Fibroblast of skin of abdomen (primary cell): ENCODE measurements at places on chromosomes 3 and 15.

GRCh38 chr3:182486463-182486862, 306.8 kb upstream of the ATP11B start:
- DNase-seq, result no peak

- peak; percentile 87 for DNase-seq
These were observed 342.8 kb downstream of the TUSC7 start for GRCh38 chr3:117052395-117052794.

DNA sequence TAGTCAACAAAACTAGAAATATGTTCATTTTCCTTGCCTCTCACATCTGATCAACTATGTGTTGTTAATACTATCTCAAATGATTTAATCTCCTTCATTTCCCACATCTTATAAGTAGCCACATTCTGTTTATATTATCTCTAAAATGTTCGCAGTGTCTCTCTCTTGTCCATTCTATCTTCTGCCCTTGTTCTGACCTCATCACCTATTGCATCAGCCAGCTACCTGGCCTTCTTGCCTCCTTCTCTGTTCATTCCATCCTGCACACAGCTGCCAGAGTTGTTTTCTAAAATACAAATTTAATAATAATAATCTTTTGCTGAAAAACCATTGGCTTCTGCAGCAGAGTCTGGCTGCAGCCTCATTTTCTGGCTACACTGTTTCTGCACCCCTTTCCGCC, 75.3 kb upstream of the CCNL1 start:
- no peak for DNase-seq

GRCh38 chr3:195813916-195814640, 2.3 kb upstream of the MUC4 start:
- no peak for DNase-seq

GRCh38 chr3:159813822-159814531, 174.7 kb upstream of the IL12A start:
- DNase-seq, result no peak

GRCh38 chr3:57127891-57128518, 37.1 kb downstream of the IL17RD start:
- DNase-seq, result peak; percentile 92

DNA sequence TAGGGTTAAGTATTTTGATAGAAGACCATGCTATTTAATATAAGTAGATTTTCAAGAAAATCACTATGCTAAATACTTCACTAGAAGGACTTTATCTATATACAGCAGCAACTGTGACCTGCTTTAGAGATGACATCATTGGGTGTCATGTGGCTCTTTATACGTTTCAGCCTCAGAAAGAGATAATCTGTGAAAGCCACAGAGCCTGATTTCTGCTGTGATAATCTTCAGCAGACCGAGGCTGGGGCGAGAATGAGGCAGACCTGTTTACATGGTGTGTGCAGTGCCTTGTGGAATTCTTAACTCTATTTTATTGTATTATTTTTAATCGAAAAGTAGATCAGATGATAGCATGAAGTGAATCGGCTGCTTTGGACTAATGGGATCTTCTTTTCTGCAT, 471.2 kb downstream of the MFSD1 start:
- DNase-seq, result no peak
